ENCODE measurements at places on chromosomes 6 and 20. TPM values are rescaled to one million over a fixed set of nuclear protein-coding genes. Genes with fewer than 3 reads are reported as not detected.

The RALGAPA2 gene
- total RNA-seq = 20.4 TPM

The ID4 gene
- under 0.01 TPM for total RNA-seq

The SH3BGRL2 gene
- 98.2 TPM for total RNA-seq

The DHX16 gene
- 36.9 TPM for total RNA-seq

The IRAK1BP1 gene
- 1.6 TPM for total RNA-seq

The TMEM244 gene
- not detected for total RNA-seq

The TMEM181 gene
- 40.0 TPM for total RNA-seq

The MICB gene
- total RNA-seq = 8.3 TPM

The SIRPB2 gene
- total RNA-seq = 0.13 TPM

The OR2H2 gene
- not detected for total RNA-seq

The RHAG gene
- not detected for total RNA-seq

The DUSP15 gene
- total RNA-seq = 0.26 TPM

The CFAP61 gene
- not detected for total RNA-seq

The PLA2G7 gene
- total RNA-seq = under 0.01 TPM

The SLC17A3 gene
- not detected for total RNA-seq
